ENCODE measurements at places on chromosomes 1 and 21.
A peak's percentile ranks its signal among the peaks of the same experiment; 100 is the strongest.

DNA sequence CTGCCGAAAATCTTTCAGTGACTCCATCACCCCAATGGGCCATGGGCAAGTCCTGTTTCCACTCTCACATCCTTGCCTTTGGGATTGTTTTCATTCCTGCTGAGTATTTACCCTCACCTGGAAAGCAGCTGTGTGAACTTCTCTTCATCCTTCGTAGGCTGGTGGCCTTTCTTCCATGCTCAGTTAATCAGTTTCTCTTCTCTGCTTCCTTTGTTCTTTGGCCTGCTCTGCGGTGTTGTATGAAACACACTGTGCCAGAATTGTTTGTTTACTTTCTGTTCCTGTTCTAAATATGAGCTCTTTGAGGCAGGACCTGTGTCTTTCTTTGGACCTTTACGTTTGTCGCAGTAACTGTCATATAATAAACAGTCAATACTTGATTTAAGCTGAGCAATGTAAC is 48.6 kb downstream of the ITSN1 start:
- DNase-seq = no peak

- no peak for DNase-seq
Measured at GRCh38 chr1:100523038-100523652, 14.8 kb upstream of the GPR88 start.

DNA sequence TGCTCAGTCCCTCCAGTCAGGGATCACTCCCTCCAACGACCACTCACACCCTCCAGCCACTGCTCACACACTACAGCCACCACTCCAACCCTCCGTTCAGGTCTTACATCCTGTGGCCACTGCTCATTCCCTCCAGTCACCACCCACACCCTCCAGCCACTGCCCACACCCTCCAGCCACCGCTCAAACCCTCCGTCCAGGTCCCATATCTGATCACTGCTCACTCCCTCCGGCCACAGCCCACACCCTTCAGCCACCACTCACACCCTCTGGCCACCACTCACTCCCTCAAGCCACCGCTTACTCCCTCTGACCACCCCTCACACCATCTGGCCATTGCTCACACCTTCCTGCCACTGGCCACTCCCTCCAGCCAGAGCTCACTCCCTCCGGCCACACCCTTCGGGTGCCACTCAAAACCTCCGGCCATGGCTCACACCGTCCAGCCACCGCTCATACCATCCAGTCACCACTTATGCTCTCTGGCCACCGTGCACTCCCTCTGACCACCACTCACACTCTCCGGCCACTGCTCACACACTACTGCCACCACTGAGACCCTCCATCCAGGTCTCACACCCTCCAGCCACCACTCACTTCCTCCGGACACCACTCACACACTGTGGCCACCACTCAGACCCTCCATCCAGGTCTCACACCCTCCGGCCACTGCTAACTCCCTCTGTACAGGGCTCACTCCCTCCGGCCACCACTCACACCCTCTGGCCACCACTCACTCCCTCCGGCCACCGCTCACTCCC is 4.7 kb upstream of the TFF1 start:
- no peak for DNase-seq

GRCh38 chr1:224300346-224300745 is 29.6 kb downstream of the NVL start:
- DNase-seq = peak; percentile 28

DNA sequence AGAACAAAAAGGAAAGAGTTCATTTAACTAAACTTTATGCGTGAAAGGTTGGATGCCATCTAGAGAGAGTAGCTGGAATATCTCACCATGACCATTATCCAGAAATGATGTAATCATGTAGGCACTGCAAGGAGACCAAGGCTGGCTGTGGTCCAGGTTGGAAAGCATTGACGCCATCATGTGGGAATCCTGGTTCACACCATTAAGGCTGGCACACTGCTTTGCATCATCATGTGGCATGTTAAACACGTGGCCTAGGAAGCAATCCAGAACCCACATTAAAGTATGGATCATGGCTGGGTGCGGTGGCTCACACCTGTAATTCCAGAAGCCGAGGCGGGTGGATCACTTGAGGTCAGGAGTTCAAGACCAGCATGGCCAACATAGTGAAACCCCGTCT is 4.3 kb downstream of the ADAMTS1 start:
- DNase-seq = no peak

GRCh38 chr1:17101261-17101660 is 18.0 kb downstream of the PADI2 start:
- no peak for DNase-seq

GRCh38 chr1:207818971-207819451 is 67.2 kb downstream of the CD46 start:
- DNase-seq = no peak

GRCh38 chr1:26282401-26282918 is 2.6 kb downstream of the SH3BGRL3 start:
- DNase-seq = no peak

- DNase-seq = no peak
Measured at GRCh38 chr1:150567341-150567716, 12.1 kb downstream of the MCL1 start.

DNA sequence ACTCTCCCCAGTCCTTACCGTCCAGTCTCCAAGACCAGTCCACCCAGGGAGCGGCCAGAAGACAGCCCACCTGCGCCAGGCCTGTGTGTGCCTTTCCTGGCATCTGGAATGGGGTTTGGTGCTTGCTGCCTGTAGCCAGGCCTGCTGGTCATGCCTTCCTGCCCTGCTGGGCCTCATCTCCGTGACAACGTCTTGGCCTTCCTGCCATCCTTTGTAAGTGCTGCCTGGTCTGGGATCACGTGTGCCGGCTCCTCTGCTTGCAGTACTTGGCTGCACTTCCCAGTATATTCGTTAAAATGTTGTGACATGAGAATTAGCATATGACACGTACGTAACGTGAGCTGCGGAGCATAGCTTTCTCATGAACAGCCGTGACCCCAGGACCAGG is 145.3 kb upstream of the COL6A1 start:
- peak; percentile 61 for DNase-seq

GRCh38 chr1:248589334-248589733 is 8.2 kb downstream of the OR2T10 start:
- no peak for DNase-seq

- no peak for DNase-seq
Measured at GRCh38 chr1:156912310-156912709, 8.1 kb upstream of the LRRC71 start.

DNA sequence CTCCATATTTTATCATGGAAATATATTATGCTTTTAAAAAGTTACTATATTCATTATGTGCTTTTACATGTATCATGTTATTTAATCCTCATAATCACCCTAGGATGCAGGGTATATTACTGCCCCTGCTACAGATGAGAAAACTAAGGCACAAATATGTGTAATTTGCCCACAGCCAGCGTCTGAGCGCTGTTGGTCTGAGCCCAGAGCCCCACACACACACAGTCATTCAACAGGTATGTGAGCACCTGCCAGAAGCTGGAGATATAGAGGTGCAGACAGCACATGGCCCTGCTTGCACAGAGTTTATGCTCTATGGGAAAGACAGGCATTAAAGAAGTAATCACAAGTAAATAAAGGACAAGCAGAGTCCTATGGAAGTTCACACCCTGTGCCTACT is 49.8 kb upstream of the SEC16B start:
- no peak for DNase-seq

DNA sequence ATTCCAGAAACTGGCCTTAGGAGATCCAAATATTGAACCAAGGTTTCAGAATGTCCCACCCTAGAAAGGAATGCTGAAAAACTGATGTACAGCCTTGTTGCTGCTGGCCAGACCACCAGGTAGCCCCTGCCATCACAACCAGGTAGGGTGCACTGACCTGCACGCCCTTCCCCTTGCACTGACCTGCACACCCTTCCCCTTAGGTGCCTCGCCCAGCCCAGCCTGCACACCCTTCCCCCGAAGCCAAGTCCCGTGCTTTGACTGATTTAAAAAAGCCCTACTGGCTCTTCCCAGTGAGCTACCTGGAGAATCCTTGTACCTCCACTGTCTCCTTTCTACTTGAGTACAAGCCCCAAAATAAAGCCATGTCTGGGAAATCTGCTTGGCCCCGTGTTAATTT is 26.3 kb upstream of the C1orf198 start:
- DNase-seq = no peak

GRCh38 chr1:27316860-27317259 is 5.1 kb upstream of the TMEM222 start:
- DNase-seq = no peak

DNA sequence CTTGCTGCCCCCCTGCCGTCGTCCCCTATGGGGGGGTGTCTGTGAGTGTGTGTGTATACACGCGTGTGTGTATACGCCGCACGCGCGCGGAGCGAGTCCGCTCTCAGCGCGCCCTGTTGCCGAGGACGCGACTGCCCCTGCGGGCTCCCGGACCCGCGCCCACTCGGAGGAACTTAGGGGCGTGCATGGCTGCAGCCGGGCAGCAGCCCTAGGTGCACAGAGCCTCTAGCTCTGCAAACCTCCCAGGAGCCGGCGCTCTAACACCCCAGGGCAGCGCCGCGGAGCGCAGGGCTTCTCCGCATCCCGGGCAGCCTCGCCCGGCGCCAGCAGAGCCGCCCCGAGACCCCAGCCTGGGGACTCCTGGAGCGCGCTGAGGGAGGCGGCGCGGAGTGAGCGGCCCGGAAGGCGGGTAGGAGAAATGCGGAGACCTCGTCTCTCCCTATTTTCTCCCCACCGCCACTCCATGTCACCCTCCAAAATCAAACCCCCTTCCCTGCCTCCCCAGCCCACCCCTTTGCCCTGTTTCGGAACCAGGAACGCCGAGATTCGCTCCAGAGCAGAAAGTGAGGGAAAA is 574 bp downstream of the ITPKB start:
- DNase-seq = no peak

GRCh38 chr1:180926164-180926981 is 13.7 kb downstream of the KIAA1614 start:
- DNase-seq = no peak

DNA sequence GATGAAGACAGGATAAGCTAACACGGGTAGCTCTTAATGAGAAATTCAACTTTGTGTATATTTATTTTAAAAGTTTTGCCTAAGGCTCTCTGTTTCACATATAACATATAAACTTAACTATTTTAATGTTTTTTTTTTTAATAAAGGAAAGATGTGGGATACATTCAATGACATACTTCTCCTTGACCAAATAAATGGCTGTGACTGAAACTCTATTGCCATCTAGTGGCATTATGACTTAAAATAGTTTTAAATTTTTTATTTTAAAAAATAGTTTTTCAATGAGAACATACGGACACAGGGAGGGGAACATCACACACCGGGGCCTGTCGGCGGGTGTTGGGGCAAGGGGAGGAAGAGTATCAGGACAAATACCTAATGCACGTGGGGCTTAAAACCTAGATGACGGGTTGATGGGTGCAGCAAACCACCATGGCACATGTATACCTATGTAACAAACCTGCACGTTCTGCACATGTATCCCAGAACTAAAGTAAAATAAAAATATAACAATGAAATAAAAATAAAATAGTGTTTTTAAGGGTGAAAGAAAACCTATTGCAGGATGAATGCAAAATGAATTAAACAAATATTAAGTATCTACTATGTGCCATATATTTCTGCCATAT is 83.4 kb downstream of the LYST start:
- DNase-seq = no peak

- no peak for DNase-seq
Measured at GRCh38 chr1:27391511-27392095, 819 bp upstream of the GPR3 start.

DNA sequence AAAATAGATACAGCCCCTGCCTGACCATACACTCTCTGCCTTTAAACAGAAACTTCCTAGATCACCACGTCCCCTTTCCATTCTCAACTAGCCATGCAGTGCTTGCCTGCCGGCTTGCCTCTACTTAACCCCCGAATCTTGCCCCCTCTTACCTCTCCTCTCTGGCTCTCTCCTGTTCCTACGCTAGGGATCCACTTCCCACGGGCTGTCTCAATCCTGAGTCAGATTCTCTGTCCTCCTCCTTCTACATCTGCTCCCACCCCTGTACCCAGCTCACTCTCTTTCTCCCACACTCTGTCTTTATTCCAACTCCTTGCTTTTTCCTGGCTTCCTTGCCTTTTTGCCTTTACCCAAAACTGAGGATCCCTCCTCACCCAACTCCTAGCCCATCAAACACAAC is 29.3 kb downstream of the ATF3 start:
- DNase-seq = no peak

DNA sequence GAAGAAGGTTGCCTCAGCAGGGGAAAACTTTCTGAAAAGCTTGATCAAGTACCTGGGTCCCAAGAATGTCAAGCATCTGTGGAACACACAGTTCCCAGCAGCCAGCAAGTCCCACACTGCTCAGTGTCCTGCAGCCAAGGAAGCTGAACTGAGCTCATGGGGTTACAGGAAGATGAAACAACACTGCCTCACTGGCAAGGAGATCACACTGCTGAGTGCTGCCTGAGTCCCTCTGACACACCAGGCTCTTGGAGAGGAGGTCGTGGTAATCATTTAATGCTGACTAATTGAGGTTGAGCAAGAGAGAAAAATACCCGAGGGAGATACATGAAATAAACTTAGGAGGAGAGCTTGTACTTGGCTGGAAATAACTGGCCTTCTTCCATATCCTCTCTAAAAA is 75.2 kb downstream of the MPZL1 start:
- peak; percentile 98 for DNase-seq

GRCh38 chr1:68128157-68128556 is 77.7 kb upstream of the DIRAS3 start:
- DNase-seq = no peak

DNA sequence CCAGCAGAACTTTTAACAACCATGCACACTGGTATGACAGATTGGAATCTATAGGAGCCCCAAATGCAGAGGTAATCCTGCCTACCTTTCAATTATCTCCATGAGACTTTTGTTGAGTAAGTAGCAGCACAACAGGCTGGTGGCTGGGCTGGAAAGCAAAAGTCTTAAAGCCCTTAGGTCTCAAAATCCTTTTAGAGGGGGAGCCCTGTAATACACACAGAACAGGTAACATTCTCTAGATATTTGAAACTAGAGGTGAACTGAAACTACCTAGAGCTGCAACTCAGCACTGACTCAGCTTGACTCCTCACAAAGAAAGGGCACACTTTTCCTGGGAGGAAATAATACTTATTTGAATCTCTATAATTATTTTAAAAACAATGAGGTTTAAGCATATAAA is 71.5 kb downstream of the CLCA4 start:
- no peak for DNase-seq

GRCh38 chr1:30807318-30808066 is 49.9 kb upstream of the LAPTM5 start:
- DNase-seq = no peak

- DNase-seq = no peak
Measured at GRCh38 chr21:14987370-14988170, 77.2 kb downstream of the NRIP1 start.

GRCh38 chr1:109783436-109783835 is 19.7 kb upstream of the EPS8L3 start:
- DNase-seq = peak; percentile 46

- DNase-seq = peak; percentile 81
Measured at GRCh38 chr1:195591917-195592672, 1016.1 kb downstream of the KCNT2 start.

DNA sequence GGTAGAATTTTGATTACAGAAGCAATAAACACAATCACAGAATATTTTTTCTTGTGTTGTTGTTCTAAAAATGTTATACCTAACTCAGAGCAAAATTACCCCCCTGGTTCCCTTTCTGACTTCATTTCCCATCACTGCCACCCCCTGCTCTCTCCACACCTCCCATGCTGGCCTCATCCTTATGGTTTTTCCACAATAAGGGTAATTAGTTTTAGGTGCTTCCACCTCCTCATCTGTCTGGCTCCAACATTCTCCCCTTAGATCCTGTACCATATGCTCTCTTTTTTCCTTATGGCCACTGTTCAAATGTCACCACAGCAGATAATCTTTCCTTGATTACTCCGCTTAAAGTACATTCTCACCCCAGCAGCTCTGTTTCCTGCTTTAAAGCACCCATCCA is 2208.6 kb downstream of the MRPL39 start:
- no peak for DNase-seq

Data from GM04504 (cell line).